ENCODE measurements at places on chromosomes 2 and 18.

DNA sequence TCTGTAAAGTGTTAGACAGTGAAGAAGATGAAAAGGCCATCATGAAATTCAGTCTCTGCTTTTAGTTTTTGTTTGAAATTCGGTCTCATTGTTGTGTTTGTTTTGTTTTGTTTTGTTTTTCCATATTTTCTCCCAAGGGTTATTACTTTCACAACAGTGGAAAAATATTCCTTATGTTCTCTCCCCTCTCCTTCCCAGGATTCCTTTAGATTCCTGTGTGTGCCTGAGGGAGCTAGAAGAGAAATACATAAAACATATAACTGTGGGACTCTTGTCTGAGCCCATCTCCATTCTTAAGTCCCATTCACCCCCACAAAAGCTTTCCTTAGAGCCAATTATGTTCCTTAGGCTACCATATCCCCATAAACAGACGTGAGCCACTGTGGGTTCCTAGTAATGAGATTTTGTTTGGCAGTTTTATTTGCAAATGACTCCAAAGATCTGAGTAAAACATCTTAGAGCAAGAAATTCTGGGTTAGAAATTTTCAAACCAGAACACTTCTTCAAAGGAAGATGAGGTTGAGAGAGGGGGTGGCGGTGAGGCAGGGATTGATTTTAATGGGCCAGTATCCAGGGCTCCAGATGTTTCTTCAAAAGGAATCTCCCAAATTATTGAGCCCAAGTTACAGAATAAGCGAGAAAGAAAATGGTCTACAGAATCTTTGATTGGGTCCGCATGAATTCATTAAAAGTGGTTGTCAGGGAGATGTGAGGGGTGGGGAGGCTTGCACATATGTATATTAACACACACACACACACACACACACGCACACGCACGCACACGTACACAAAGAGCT lies 157.8 kb upstream of the TNP1 start:
- DNase-seq, result no peak

DNA sequence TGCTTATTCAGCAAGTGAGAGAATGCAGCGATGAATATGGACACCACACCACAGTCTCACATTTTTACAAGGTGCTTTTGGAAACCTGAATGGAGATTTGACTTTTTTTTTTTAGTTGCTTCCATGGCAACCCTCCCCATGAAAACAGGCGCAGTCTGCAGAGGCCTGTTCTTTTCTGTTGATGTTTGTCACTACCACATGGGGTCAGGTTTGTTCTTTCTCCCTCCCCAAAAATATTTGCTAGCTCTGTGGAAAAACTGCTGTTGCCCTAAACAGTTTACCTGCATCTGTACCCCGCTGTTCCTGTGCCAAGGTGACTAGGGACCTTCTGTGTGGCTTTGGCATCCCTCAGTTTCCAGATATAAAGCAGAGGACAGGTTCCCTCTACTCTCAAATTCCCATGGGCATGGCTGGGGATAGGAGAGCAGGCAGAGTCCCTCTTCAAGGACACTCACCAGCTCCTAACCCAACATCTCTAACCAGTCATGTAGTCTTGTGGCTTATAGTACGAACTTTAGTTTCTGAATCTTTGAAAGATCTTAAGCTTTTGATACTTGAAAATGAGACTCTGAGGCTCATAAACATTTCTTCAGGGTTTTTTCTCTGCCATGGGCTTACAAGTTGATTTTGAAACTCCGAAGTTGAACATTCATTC lies 14.7 kb upstream of the MAPRE2 start:
- DNase-seq, result no peak

- DNase-seq, result no peak
Observed at GRCh38 chr2:173831312-173832229, 133.6 kb downstream of the SP3 start.

DNA sequence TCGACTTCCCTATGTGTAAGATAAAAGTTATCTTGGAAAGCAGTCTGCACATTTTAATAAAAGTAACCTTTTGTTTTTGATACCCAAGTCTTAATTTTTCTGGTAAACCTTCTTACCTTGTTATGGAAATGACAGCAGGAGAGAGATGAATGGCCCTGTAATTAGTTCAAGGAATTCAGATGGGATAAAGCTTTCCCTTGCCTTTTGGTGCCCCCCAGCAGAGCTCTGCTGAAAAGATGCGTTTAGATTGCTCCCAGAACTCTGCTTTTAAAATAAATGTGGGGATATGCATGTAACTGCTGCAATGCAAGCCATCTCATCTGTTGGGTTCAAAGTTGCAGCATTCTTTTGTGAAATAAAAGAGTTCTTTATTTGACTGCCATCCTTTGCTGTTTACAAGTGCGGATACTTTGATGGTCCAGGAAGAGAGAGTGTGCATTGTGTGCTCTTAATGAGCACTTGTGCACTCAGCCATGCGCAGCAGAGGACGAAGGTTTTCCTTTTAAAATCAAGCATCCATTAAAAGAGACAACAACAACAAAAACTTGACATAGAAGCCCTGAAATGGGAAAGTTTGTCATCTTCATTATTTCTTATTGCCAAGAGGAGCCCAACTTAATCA lies 176.7 kb upstream of the ST6GAL2 start:
- DNase-seq, result no peak

DNA sequence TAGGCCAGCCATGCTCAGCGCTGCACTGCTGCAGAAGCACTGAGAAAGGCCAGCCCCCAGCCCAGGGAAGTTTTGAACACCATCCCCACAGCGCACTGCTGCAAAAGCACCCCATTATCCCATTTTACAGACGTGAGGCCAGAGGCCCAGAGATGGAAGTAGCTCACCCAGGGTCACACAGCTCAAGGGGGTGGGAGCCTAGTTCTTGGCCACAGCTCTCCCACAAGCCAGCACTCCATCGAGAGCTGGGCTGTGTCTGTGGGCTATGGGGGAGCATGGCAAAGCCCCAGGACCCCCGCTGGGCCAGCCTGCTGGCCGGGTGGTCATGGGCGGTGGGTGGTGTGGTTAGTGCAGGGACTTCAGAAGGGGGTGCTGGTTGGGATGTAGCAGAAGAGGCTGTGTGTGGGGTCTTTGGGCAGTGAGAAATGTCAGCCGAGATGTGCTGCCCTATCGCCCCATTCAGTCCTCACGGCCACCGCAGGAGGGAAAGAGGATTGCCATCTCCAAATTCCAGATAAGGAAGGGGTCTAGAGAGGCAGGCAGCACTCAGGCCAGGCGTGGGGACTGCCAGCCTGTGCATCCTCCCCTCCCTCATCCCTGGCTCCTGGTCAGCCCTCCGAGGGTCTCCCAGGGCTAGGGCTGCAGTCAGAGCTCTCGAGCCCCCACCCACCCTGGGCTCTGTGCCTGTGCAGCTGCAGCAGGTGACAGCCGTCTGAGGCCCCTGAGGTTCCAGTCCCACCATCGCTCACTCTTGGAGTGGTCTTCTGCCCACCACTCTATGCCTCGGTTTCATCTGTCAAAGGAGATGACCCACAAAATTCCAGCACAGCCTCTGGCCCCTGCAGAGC lies 17.0 kb upstream of the GPR17 start:
- no peak for DNase-seq

- no peak for DNase-seq
Observed at GRCh38 chr18:27954226-27954625, 222.7 kb downstream of the CDH2 start.

DNA sequence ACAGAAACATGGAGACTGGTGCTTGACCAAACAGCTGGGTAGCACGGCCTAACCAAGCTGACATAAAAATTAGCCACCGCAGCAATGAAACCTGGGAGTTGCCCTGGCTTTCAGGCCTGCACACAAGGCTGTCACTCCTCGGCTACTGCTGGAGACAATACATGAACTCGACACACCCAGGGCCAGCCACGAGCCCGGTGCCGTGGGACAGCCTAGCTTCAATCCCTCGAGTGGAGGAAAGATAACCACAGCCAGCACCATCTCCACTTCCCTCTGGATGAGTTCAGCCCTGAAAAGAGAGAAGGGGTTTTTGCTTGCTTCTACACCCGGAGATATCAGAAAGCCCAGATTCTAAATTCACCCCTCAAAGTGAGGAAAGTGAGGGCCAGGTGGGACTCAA lies 78.0 kb downstream of the BCL2L11 start:
- no peak for DNase-seq

DNA sequence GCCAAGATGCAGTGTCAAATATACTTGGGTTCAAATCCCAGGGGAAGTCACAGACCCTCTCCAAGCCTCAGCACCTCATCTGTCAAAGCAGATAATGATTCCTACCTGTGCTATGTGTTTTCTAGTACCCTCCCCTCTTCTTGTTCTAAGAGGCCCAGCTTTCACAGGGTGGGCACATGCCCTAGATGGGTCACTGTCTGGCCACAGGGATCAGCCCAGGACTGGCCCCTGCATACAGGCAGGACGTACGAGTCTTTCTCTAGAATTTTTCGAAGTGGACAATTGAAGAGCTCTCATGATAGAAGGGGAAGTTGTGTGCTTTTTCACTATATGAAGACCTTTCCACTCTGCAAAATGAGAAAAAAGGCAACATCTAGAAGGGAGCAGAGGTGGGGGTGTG lies 22.2 kb downstream of the ARL4C start:
- no peak for DNase-seq

DNA sequence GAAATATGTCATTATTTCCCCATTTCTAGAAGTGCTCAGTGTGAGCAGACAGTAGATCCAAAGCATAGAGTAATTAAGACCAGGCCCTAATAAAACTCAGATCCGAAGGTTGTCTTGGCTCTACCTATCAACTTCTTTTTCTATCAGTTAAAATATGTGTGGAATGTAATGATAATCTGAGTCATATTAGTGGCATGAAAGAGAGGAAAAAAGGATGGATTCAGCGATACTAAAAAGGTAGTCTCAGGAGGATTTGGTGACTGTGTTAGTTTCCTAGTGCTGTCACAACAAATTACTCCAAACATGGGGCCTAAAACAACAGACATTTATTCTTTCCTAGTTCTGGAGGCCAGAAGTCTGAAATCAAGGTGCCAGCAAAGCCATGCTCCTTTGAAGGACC lies 103.7 kb upstream of the NABP1 start:
- no peak for DNase-seq

GRCh38 chr2:124395961-124396360 lies 370.9 kb downstream of the CNTNAP5 start:
- no peak for DNase-seq

DNA sequence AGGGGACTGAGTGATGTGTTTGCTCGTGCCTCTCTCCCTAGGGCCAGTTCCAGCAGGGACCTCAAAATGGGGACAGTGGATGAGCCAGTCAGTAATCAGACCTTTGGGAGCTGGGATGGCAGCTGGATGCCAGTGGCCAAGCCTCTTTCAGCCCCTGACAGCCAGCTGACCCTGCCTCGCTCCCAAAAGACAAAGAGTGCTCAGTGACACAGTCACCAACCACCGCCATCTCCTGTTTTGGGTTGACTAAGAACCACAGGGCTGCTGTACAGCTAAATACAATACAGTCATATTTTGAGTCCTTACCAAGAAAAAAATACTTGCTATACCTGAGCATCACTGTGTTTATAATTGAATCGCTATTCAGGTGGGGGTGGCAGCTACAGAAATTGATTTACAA lies 75.7 kb downstream of the POU3F3 start:
- DNase-seq, result no peak

- no peak for DNase-seq
Observed at GRCh38 chr2:30686669-30687068, 120.6 kb downstream of the CAPN13 start.

DNA sequence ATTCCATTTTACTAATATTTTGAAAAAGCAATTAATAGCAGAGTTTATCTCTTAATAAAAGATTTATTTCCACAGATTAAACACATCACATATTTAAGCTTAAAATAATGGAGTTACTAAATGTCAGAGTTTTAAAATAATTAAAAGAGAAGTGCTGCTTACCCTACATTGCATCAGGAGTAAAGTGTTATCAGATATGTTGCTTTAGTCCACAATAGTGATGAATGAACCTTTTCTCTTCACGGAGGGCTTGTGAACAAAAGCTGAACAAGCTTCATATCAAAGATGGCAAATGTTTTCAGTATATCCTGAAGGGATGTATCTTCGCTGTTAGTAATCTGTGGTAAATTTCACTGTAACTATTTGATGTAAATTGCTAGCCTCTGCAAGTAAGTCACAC lies 69.4 kb upstream of the TTC27 start:
- no peak for DNase-seq

GRCh38 chr2:203893840-203894239 lies 26.3 kb downstream of the CTLA4 start:
- no peak for DNase-seq

Data from stimulated activated CD8-positive, alpha-beta memory T cell treated with anti-CD3 and anti-CD28 coated beads, Interleukin-7, amount 100 ng/mL, for 24 hours (primary cell).